Esophagus mucosa (tissue), 1 donor: ENCODE measurements at places on chromosomes 1 and 21. TPM values are rescaled to one million over a fixed set of nuclear protein-coding genes. Genes with fewer than 3 reads are reported as not detected.

GRCh38 chr1:151187205-151187604 lies 2.8 kb downstream of the VPS72 start:
- ATAC-seq, result no peak

DNA sequence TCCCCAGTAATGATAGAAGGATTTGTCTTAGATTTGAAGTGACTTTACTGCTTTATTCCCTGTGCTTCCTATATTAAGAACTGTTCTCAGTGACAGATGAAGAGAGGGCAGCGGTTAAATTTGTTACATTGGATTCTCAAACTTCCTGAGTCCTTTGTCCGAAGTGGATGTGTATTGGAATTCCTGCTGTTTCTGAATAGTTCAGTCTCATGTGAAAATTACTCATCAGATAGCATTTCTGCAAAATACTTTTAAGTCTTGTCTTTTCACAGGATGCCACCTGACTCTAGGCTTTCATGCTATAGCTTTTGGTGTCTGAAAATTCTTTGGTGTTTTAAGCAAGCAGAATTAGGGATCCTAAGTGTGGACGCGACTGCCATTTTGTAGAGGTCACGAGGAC lies 83.6 kb downstream of the PRDM2 start:
- no peak for ATAC-seq

DNA sequence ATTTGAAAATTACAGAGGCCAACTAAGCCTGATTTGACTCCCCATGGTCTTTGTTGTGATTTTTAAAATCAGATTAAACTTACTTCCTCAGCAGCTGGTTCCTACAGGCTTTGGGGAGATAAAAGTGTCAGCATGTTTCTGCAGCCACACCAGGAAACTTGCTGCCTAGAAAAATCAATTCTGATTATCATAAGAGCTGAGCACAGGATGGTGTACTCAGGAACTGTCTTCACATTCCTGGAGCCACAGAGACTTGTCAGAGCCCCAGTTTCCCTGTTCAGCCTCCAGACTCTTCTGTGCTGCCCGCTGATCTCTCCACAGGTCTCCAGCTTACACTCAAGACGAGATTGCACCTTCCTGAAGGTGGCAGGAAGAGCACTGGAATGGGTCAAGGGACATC lies 23.9 kb downstream of the RAB3B start:
- ATAC-seq, result no peak

GRCh38 chr1:12434174-12434573 lies 183.8 kb downstream of the DHRS3 start:
- ATAC-seq, result peak; percentile 44

- ATAC-seq, result no peak
Measured at GRCh38 chr1:11328444-11328843, 55.4 kb downstream of the UBIAD1 start.

Gene LRRN2
- 0.72 TPM for total RNA-seq
